Fibroblast of lung (primary cell): ENCODE measurements at places on chromosomes 7 and 10. TPM values are rescaled to one million over a fixed set of nuclear protein-coding genes. Genes with fewer than 3 reads are reported as not detected.

The CYREN gene
- polyA plus RNA-seq: 24.4 and 33.0 TPM in 2 replicates

The LLCFC1 gene
- polyA plus RNA-seq: not detected in 2 replicates

The CHAT gene
- polyA plus RNA-seq: not detected in 2 replicates

The CH25H gene
- 0.42 and 1.7 TPM in 2 replicates for polyA plus RNA-seq

The CALML5 gene
- polyA plus RNA-seq: not detected in 2 replicates

The MUC12 gene
- 0.95 and 1.6 TPM in 2 replicates for polyA plus RNA-seq

The SPDYE1 gene
- polyA plus RNA-seq: not detected in 2 replicates

The SLC16A12 gene
- 0.26 and 0.46 TPM in 2 replicates for polyA plus RNA-seq

The CUBN gene
- polyA plus RNA-seq: 1.1 and 1.5 TPM in 2 replicates

DNA sequence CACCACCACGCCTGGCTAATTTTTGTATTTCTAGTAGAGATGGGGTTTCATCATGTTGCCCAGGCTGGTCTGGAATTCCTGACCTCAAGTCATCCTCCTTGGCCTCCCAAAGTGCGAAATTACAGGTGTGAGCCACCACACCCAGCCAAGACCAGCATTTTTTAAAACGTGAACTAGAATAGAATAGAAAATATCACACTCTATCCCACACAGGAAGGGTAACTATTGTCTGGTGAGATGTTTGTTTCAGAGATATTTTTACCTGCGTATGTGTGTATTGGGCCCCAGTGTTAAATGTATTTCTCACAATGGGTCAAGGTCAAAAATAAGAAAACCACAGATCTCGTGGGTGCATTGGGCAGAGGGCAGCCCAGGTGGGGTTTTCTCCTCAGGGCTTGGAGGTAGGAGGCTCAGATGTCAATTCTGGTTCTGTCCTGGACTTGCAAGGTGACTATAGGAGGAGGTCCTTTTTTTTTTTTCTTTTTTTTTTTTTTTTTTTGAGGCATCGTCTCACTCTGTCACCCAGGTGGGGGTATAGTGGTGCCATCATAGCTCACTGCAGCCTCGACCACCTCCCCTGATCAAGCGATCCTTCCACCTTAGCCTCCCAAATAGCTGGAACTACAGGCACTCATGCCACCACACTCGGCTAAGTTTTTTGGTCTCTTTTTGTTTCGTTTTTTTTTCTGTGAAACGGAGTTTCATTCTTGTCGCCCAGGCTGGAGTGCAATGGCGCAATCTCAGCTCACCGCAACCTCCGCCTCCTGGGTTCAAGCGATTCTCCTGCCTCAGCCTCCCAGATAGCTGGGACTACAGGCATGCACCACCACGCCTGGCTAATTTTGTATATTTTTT, 19.0 kb downstream of the SH2B2 start:
- no peak for DNase-seq

- no peak for DNase-seq
Measured at GRCh38 chr7:48551652-48552051, 372.7 kb upstream of the CDC14C start.

- DNase-seq: no peak
Measured at GRCh38 chr10:71701496-71702132, 18.0 kb downstream of the C10orf105 start.

DNA sequence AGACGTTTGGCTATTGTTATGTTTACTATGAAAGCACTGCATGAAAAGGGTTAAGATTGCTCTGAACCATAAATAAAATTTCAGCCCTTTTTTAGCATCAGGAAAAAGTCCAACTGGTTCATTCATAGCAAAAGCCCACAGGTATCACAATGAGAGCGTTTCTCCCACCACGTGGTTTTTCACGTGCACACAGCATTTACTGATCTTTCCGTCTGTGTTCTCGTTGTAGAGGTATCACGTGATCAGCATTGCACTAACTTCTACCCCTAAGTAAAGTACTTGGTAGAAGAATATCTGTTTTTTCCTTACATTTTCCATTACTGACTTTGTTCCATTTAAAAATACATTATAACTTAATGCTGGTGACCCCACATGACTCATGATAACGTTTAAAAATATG, 17.8 kb upstream of the CCDC3 start:
- DNase-seq: no peak

GRCh38 chr10:105656856-105657255, 1015.8 kb downstream of the SORCS3 start:
- no peak for DNase-seq

DNA sequence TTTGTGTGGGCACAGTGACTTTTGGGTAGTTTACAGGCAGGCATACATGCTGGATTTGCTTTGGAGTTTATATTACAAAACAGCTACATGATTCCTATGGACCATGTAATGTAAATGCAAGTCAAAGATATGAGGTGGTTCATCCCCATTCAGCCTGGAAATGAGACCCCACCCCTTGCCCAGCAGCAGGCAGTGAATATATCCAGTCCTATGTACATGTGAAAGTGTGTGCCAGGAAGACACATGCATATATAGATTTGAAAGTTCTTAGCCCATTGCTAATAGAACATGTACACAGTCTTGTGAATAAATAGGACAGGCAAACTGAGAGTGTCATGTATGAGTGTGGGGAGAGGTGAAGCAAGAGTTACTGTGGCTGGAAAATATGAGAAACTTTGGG, 65.3 kb downstream of the FZD1 start:
- no peak for DNase-seq

DNA sequence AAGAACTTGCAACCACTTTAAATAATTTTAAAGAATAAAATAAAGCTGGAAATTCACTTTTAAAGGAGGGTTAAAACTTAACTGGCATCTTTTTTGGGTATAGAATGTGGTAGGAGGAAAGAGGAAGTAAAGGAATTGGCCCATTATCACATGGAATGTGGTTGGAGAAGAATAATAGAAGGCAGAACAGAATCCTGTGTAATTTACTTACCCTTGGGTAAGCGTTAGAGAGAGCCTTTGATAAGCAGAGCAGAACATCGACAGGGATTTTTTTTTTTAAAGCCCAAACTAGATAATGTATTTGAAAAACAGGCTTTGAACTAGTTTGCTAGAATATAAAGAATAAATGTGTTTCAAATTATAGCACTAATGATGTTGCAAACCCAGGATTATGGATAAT, 199.8 kb upstream of the KIAA1217 start:
- no peak for DNase-seq

DNA sequence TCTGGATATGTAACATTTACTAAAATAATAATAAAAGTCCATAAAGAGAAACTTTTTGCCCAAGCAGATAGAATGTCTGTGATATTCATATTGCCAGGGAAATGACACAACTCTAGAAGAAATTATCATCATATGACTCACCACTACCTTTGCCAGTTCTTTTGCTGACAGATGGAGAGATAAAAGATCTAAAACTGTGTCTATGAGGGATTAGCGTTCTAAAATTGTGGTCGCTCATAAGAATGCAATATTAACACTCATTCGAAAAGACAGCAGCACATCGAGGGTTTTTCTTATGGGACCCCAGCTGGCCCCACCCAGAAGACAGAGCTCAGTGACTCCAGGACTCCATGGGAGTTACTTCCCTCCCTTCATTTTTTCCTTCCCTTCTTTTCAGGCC, 16.6 kb upstream of the LANCL2 start:
- DNase-seq: peak; percentile 51

DNA sequence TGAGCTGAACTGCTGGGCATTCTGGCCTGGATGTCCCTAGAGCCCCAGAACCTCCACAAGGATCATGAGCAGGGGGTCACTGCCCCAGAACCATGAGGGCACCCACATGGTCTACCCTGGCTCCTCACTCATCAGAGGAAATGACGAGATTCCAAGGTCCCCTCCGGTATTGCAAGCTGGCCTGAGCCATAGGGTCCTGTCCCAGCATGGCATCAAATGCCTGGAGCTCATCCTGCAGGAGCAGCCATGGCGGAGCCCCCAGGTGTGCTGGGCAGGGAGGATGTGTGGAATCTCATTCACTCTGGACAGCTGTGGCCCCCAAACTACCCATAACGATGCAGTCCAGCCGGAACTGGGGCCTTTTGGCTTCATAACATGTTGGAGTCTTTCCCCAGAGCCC, 66.6 kb upstream of the ANTXRL start:
- no peak for DNase-seq

DNA sequence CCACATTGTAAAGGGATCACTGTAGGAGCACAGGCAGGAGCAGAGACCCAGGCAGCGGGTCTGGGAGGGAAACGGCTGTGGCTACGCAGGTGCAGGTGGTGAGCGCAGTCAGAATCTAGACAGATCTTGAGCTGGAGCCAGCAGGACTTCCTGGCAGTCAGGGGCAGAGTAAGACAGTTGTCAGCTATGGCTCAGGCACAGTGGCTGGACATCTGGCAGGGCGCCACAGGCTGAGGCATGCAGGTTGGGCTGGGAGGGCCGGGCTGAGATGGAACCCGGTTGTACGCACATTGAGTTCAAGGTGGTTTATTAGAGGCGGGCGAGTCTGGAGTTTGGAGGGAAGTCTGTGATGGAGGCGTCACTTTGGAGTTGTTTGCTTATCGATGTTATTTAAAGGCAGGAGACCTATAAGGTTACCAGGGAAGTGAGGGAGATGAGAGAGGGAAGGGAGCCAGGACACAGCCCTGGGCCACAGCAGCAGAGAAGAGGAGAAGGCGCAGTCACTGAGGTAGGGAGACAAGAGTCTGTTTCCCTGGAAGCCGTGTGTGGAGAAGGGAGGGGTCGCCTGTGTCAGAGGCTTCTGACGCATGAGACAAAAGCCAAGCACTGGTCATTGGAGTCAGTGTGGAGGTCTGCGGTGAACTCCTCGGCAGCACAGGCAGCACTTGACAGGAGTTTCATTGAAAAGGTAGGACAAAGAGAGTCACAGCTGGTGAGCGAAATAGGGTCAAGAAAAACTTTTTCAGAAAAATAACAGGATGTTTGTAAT, 73.8 kb downstream of the LANCL2 start:
- DNase-seq: peak; percentile 11

DNA sequence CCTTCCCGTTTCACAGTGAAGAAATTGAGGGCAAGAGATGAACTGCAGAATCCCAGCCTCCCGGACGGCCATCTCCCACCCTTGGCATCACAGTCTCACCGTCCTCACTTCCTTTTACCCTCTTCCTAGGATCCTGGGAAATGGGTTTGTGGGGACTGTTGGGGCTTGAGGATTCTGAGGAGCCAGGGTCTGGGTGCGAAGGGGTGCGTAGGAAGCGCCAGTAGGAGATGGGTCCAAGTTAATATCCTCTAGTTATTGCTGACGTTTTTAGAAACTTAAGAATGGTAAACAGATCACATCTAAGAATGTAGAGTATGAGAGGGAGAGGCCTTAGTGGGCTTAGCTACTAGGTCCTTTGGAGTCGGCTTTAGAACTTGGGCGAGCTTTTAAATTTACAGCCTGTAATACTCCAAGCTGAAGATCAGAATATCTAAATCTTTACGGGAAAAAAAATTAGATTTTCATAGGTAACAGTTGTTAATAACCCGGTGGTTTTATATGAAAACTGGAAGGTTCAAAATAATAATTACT, 696 bp downstream of the MALSU1 start:
- DNase-seq: peak; percentile 25

GRCh38 chr7:34430456-34430855, 227.6 kb upstream of the NPSR1 start:
- peak; percentile 70 for DNase-seq

GRCh38 chr10:44659320-44659719, 251.8 kb upstream of the TMEM72 start:
- DNase-seq: no peak

GRCh38 chr10:28541717-28542365, 8.9 kb downstream of the WAC start:
- no peak for DNase-seq

GRCh38 chr7:2967253-2967652, 76.4 kb downstream of the CARD11 start:
- no peak for DNase-seq

- DNase-seq: no peak
Measured at GRCh38 chr7:103879411-103879810, 110.0 kb downstream of the RELN start.

GRCh38 chr10:122475100-122475499, 13.7 kb downstream of the HTRA1 start:
- no peak for DNase-seq

DNA sequence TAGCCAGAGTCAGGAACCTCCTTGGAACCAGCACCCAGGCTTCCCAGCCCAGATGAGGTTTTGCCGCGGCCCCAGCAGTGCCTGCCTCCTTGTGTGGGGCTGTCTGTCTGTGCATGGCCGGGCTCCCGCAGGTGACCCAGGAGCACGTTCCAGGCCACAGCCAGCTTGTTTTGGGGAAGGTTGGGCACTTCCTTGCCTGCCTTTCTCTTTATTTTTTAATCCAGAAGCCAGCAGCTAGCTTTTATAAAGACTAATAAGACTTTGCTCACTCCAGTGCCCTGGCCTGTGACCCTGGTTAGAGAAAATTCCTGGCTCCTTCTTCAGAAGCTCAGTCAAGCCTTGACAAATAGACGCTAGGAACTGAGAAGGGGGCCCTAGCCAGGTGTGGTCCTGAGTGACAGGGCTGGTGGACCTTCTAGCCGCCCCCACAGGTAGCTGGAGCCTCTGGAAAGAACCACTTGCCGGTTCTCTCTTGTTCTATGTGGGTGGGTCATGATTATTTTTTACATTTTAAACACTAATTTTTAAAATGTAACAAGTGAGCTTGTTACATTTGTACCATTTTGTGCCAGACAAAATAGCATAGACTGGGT, 837 bp downstream of the SLC29A3 start:
- no peak for DNase-seq

DNA sequence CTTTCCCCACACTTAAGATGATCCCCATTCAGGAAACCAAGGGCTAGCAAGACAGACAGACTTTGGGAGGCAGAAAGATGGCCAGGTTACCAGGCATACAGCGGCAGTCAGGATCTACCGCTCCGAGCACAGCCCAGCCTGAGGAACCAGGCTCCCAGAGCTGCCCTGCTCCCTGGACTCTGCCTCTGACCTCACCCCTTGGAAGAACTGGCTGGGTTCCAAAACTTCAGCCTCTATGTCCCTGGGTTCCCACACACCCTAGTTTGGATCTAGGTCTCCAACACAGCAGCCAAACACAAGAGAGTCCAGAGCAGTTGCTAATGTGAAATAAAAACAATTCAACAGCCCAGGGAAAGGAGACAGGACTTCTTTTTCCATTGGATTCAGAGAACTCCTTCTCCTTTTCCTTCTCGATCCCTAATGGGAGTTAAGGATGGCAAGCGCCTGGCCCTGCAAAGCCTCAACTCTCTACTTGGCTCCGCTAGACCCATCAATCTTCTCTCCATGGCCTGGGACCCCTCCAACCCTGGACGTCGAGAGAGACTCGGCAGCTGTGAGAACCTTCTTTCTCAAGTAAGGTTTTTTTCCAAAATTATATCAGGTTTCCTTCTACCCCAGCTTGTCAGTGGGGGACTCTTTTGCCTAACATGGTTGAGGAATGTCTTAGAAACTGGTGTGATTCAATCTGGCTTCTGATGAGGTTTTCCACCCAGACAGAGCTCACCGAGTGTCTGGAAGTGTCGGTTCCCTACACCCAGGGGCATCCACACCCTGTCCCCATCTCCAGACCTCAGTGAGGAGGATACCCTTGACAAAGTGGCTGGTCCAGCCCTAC, 219.6 kb downstream of the KCNMA1 start:
- peak; percentile 55 for DNase-seq
